ENCODE measurements at places on chromosomes 12 and 14.
A peak's percentile ranks its signal among the peaks of the same experiment; 100 is the strongest.

GRCh38 chr12:42235426-42235825 is 2.6 kb downstream of the YAF2 start:
- no peak for DNase-seq

- DNase-seq, result no peak
Measured at GRCh38 chr14:96979611-96980074, 182.5 kb downstream of the VRK1 start.

GRCh38 chr14:71290301-71290700 is 383.0 kb downstream of the PCNX1 start:
- no peak for DNase-seq

- DNase-seq, result peak; percentile 1
Measured at GRCh38 chr12:107564946-107565345, 120.7 kb upstream of the PWP1 start.

DNA sequence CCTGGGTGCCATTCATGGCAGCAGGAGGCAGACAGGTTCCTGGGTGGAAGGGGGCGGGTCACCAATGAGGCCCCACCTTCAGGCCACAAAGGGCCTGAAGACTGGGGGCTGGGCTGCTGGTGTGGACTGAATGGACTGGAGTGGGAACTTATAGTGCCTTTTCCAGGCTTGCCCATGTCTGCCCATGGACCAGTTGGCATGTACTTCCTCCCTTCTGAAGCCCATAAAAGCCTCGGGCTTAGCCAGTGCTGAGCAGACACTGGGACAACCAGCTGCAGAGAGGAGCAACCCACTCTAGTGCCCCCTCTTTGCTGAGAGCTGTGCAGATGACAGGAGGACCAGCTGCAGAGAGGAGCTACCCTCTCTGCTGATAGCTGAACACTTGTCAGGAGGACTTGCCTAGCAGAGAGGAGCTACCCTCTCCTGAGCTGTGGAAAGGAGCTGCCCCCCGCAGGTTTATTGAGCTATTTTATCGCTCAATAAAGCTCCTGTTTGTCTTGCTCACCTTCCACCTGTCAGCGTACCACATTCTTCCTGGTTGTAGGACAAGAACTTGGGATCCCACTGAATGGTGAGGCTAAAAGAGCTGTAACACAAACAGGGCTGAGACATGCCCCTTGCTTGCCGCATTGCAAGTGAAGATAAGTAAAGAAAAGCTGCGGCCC is 34.0 kb downstream of the APAF1 start:
- DNase-seq, result no peak

GRCh38 chr14:101965181-101965544 is 790 bp downstream of the DYNC1H1 start:
- DNase-seq, result peak; percentile 90

DNA sequence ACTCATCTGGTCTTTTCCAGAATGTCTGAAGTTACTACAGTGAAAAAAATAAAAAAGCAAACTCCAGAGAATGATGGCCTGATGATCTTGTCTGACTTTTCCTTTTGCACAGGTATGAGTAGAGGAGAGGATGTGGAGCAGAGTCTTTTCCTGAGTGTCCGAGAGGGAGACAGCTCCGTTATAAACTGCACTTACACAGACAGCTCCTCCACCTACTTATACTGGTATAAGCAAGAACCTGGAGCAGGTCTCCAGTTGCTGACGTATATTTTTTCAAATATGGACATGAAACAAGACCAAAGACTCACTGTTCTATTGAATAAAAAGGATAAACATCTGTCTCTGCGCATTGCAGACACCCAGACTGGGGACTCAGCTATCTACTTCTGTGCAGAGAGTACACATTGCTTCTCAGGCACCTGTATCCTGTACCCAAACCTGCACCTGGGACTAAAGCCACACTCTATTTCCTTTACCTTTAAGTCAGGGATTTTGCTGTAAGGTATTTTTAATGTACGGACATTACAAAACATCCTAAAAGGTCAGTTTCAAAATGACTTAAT is 75.8 kb upstream of the OR4E1 start:
- DNase-seq, result no peak

GRCh38 chr12:122590990-122591389 is 63.9 kb downstream of the KNTC1 start:
- no peak for DNase-seq

DNA sequence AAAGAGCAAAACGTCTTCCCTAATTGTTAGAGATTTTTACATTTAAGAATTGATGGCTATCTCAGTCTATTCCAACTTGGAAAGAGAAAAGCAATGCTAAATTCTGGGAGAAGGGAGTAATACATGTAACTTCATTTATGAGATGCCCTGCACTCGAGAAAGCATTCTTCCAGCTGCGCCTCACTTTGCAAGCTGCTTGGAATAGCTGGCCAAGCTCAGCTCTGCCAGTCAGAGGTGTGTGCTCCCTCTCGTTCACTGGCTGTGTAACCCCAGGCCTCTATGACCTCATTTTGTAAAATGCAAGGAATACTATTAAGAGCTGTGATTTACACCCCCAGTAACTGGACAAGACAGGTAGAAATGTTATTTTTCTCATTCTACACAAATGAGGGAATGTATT is 79.1 kb downstream of the OTX2 start:
- DNase-seq, result no peak

GRCh38 chr14:93994919-93995682 is 2.0 kb upstream of the CCDC197 start:
- DNase-seq, result peak; percentile 72

GRCh38 chr14:101120641-101121507 is 217.4 kb upstream of the RTL1 start:
- peak; percentile 89 for DNase-seq

DNA sequence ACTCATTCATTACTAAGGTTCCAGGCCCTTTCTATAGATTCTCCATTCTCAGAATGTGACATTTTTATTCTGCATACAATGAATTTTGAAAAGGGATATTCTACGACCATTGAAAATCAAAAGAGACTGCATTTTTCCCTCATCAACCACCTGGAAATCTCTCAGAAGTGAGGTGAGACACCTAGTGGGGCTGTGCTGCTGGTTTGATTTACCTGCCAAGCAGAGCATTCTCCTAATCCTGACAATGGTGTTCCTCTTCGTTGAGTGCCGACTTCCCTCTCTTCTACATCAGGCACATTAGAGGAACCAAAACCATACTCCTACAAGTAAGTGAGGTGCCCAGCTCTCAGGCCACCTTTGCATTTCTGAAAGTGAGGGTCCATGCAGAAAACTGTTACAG is 14.9 kb downstream of the CKB start:
- DNase-seq, result no peak

GRCh38 chr12:58564721-58565120 is 355.6 kb downstream of the LRIG3 start:
- DNase-seq, result no peak

DNA sequence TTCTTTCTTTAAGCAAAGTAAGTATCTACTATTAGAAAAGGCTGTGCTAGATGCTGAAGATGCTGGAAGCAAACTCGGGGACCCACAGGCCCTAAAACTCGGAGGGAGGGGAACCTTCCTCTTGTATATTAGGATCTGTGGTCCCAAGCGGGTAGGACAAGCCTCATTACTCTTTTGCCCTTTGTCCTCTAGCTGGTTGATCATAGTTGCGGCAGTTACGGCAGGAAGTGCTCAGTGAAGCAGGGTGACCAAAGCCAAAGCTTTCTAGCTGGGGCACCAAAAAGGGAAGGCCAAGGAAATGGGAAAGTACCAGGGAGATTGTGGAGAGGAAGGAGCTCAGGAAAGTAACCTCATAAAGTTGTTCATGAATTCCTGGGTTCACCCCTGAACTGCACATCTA is 76.3 kb downstream of the SCFD1 start:
- no peak for DNase-seq

GRCh38 chr12:5535541-5535940 is 103.6 kb downstream of the NTF3 start:
- DNase-seq, result no peak

GRCh38 chr14:75303381-75303789 is 24.8 kb downstream of the FOS start:
- DNase-seq, result peak; percentile 70

DNA sequence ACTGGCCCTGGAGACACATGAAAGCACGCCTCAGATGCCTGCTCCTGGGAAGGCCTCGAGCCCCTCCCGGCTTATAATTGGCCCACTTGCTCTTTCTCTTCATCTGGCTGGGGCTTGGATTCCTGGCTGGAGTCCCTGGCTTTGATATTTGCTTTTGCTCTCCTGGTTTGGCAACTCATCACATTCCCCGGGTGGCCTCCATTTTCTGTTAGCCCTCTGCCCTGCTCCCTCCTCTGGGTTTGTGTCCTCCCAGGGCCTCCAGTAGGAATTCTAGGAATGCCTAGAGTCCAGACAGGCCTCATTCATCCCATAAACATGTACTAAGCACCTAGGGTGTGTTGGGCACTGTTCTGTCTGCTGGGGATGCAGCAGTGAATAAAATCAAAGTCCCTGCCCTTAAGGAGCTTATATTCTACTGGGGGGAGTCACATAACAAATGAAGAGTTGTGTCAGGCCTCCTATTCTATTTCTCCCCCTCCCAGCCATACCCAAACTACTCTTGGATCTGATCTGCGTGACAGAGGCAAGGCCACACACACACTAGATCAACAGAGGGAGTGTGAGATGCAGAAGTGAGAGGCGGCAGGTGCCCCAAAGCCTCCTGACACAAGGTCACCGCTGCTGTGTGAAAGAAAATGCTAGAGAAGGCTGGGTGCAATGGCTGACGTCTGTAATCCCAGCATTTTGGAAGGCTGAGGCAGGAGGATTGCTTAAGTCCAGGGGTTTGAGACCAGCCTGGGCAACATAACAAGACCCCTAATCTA is 21.3 kb upstream of the TSPAN9 start:
- no peak for DNase-seq

DNA sequence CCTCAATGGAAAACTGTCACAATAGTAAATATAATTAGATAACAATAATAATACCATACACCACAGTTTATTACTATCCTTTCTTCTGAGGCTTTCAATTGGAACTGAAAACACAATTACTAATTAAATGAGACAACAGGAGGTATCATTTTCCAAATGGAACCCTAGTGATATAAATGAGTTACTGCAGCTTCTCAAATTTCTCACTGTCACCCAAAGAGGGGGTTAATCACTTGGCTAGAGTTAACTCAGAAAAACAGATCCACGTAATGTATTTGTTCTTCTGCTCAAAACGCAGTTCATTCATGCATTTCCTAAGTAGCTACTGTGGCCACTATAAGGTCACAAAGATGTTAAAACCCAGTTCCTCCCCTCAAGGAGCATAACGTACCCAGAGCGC is 120.9 kb upstream of the FOXN3 start:
- no peak for DNase-seq

- DNase-seq, result no peak
Measured at GRCh38 chr14:68474741-68475140, 318.1 kb downstream of the ZFP36L1 start.

GRCh38 chr12:13024531-13024916 is 19.7 kb upstream of the FAM234B start:
- DNase-seq, result peak; percentile 34

DNA sequence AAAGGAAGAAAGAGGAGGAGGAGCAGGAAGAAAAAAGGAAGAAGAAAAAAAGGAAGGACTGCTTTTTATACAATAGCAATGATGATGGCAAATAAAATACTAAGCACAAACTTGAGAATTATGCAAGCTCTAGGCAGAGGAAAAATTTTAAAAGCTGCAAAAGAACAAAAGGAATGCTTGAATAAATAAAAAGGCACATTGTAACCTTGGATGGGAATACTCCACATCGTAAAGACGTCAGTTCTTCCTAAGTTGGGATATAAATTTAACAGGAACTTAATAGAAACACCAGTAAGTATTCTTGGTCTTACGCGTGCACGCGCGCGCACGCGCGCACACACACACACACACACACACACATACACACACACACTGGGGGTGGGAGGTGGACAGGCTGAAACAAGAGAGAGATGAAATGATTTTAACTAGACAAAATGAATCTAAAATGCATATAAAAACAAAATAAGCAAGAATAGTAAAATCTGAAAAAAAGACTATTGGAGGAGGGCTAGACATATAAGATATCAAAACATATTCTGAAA is 43.0 kb downstream of the SERPINA3 start:
- DNase-seq, result no peak

GRCh38 chr12:56080556-56081138 is 682 bp downstream of the ERBB3 start:
- no peak for DNase-seq

- DNase-seq, result peak; percentile 76
Measured at GRCh38 chr14:67426983-67427606, 15.1 kb upstream of the PLEK2 start.

DNA sequence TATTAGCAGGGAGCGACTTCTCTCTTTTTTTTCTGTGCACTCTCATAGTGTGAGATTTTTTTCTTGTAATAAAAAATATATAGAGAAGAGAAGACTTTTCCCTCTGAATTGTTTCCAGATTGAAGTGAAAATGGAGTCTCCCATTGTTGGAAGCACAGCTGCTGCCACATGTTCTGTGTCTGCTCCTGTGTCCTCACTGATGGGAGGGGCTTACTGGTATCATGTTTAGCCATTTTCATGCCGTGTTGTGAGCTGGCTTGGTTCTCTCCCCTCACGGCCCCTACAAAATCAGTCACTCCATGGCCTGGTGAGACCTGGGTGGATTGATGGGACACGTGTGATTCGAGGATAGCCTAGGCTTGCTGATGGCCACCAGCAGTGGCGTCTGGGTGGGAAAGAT is 379.7 kb upstream of the DDHD1 start:
- DNase-seq, result no peak

DNA sequence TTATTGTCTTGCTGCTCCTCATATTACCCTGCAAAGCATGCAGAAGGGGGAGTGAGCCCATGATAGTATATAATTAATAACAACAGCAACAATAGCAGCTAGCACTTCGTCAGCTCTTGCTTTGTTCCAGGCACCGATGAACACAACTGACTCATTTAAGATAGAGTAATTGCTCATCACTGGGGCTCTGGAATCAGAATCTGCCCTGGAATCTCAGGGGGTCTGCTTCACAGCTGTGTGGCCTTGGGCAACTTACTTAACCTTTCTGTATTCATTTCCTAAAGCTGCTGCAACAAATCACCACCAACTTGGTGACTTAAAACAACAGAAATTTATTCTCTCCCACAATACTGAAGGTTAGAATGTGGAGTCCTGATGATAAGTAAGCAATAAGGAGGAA is 55.0 kb upstream of the PSMC1 start:
- no peak for DNase-seq

GRCh38 chr12:13945641-13946040 is 35.8 kb downstream of the GRIN2B start:
- no peak for DNase-seq

- DNase-seq, result peak; percentile 10
Measured at GRCh38 chr12:9237286-9237685, 29.1 kb upstream of the PZP start.

- peak; percentile 14 for DNase-seq
Measured at GRCh38 chr14:76376878-76377734, 1.2 kb downstream of the ESRRB start.

DNA sequence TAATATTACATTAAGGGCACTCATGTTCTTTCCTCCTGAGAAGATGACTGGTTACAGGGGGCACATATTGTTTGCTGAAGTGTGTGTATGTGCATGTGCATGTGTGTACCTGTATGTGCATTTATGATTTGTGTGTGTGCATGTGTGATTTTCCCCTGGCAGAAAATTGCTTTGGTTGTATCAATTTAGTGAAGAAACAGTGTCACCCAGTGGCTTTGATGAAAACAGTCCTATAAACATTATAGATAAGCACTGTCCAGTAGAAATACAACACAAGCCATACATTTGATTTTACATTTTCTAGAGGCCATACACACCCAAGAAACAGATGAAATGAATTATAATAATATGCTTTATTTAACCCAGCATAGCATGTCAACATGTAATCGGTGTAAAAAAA is 8.6 kb downstream of the PDE3A start:
- no peak for DNase-seq
